ENCODE measurements at places on chromosomes 4 and X.

GRCh38 chr4:28010577-28011240 lies 1150.1 kb downstream of the STIM2 start:
- no peak for DNase-seq

DNA sequence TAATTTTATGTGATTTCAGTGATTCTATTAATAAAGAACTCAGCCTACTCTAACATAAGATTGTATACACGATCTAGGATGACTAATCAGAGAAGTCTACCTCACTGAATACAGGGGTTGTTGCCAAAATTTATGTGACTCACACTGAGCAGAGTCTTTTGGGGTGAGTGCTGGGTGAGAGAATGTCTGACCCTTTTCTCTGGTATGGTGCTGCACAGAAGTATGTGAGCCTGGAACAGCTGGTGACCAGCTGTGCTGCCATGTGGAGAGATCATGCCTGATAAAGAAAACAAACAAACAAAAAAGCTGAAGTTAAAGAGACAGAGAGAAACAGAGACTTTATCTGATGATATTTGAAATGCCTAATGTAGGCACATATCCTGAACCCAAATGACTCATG lies 618.1 kb upstream of the GRIA3 start:
- DNase-seq = no peak

- no peak for DNase-seq
Measured at GRCh38 chr4:82797405-82798111, 1.0 kb downstream of the SCD5 start.

- DNase-seq = no peak
Measured at GRCh38 chr4:128295255-128295654, 7.6 kb upstream of the PGRMC2 start.

GRCh38 chr4:37015391-37015790 lies 229.2 kb upstream of the NWD2 start:
- DNase-seq = no peak

GRCh38 chr4:20676501-20677197 lies 23.6 kb upstream of the PACRGL start:
- no peak for DNase-seq

DNA sequence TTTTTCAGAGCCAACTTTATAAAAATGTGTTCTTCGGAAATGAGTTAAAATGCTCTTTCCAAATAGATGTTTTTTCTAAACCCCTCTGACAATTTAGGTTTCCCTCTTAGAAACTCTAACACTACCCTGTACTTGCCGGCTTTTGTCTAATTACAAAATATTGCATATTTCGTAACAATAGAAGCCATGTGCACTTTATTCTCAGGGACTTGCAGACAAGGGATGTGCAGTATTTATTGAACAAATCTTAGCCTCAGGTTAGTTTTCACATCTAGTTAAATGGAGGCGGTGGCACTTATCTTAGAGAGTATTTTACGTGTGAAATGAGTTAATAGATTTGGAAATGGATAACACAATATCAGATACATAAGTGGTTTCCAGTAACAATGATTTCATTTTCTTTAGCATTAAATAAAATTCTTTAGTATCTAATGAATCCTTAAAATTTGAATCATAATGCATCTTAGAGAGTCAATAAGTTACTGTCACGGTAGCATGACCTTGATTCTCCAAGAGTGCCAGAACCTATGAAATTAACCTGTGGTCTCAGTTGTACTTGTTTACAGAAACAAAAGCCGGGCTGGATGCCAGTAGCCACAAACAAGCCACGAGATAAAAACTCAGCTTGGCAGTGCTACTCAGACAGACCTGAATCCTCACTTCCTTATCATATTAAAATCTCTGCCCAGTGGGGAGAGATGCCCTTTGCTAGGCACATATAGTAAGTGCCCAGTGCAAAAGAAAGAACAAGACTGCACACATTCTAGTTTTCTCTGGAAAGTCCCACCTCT lies 772 bp upstream of the PABPC4L start:
- no peak for DNase-seq

DNA sequence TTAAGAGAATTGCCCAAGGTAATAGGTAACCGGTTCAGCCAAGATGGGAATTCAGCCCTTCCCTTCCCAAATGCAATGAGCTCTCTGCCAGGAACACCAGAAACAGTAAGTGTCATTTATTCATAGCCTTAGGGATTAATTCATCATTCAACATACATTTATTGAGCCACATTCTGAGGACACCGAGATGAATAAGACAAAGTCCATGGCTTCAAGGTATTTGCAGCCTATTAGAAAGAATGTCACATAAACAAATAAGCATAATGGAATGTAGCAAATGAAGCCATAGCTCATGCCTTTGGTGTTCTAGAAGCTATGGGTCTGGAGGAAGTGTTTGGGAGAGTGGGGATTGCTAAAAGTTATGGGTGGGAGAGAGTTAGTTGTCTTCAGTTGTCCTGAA lies 6.3 kb upstream of the TAB3 start:
- DNase-seq = no peak

DNA sequence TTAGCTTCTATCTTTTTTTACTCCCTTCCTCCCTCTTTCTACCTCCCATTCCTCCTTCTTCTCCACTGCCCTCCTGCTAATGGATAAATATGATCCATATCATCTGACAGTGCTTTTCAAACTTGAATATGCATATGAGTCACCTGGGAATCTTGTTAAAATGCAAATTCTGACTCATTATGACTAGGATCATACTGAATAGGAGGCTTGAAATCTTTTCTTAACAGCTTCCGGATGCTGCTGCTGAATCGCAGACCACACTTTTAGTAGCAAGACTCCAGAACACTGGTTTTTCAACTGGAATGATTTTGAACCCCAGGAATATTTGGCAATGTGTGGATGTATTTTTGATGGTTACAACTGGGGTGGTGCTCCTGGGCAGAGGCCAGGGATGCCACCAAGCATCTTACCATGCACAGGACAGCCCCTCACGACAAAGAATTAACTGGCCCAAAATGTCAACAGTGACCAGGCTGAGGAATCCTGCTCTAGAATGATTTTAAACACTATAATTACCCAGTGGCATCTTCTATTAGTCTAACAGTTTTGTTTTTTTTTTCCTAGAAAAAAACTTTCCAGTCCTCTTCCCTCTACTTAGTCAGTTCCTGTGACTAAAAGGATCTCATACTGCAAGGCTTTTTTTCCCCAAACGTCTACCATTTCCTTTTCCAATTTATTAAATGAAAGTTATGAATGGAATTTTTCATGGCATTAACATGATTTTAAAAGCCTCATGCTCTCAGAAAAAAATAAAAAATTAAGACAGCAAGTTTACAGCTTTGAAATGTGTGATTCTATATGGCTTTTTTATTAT lies 10.6 kb upstream of the PYURF start:
- DNase-seq = no peak

- DNase-seq = no peak
Measured at GRCh38 chr4:122758033-122758432, 25.5 kb downstream of the BBS12 start.

DNA sequence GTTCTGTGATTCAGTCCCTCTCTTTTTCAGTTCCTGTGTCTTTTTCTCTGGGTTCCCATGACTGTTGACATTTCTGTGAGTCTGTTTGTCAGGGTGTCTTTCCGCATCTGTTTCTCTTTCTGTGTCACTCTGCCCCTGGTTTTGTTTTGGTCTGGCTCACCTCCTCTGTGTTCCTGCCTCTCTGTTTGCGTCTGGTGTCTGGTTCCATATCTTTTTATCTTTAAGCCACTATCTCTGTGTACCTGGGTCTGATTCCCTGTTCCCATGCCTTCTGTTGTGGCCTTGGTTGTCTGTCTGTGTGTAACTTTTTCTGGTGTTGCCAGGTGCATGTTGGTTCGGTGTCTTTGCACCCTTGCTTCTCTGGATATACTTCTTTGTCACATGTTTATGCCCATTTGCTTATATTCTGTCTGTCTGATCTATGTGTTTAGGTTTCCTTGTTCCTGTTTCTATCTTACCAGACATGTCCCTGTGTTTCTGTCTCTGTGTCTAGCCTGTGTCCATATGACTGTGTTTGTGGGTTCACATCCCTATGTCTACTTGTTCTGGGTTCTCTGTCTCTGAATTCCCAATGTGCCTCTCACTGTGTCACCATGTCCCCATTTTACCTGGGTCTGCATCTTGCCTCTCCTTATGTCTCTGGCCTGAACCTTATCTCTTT lies 50.2 kb downstream of the ITIH6 start:
- no peak for DNase-seq

- no peak for DNase-seq
Measured at GRCh38 chrX:124462931-124463330, 116.6 kb downstream of the SH2D1A start.

DNA sequence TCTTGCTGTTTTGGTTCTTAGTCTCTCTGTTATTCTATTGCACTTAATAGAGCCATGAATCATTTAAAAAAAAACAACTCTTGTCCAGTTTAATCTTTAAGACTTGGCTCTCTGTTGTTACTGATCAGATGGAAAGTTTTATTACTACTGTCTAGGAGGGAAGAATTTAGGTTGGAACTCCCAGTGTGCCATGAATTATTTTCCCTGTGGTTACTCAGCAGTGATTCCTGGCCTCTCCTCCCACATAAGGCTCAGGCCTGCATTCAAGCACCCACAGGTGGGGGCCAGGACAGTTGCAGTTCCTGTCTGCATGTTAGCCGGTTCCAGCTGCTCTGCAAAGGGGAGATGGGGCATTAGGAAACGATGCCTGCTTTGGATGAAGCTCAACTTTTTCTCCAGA lies 29.8 kb upstream of the ESX1 start:
- no peak for DNase-seq

GRCh38 chrX:119673336-119673735 lies 19.6 kb downstream of the SEPTIN6 start:
- no peak for DNase-seq

- DNase-seq = no peak
Measured at GRCh38 chr4:4856071-4857000, 3.1 kb upstream of the MSX1 start.

DNA sequence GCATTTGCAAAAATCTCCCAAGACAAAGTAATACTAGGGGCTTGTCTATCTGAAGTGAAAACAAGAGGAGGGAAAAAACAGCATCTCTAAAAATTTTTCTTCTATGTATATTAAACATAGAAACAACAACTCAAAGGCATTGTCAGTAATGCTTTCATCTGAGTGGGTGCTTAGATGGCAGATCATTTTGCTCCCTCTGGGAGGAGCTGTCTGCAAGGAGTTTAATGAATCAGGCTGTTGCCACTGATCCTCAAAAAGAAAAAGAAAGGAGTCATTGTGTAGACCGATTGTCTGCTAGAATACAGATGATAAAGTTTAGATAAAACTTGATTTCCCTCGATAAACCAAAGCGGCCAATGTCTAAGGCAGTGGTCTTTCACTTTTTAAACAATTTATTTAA lies 49.7 kb upstream of the KLHL8 start:
- no peak for DNase-seq

- no peak for DNase-seq
Measured at GRCh38 chr4:52989865-52990264, 127.7 kb downstream of the RASL11B start.

- DNase-seq = no peak
Measured at GRCh38 chr4:15868826-15869413, 69.6 kb downstream of the FGFBP1 start.

DNA sequence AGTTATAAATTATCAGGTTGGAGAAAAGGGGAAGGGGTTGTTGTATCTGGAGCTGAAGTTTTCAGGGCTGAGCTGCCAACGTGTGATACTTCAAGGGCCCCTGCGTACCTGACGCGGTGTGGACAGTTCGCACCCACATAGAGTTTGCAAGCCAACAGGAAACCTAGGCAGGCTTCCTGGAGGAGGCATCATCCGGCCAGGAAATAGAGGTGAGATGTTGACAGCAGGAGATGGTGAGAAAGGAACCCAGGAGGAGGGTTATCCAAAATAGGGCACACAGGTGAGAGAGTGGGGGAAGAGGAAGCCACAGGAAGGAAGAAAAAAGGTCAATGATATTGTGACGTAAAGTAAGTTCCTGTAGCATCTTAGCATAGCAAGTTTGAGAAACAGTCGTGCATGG lies 127.2 kb downstream of the DHRSX start:
- no peak for DNase-seq

GRCh38 chrX:153845195-153845594 lies 14.9 kb upstream of the PDZD4 start:
- DNase-seq = no peak

- no peak for DNase-seq
Measured at GRCh38 chr4:22478426-22478825, 37.4 kb downstream of the ADGRA3 start.

DNA sequence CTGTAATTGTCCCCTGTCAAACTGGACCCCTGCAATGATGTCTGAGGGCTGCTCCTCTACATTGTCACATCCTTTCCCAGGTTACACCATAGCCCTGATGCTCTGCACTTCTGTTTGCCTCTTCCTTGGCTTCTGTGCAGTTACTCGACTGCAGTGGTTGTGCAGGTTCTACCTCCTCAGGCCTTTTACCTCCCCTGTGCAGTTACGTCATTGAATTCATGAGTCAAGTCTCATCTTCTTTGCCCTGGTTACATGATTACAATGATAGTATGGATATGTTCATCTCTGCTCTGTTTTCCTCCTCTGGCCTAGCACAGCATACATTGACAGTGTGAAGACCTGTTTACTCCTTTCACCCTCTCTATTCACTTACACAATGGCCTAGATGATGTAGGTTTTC lies 83.2 kb downstream of the FAM47B start:
- DNase-seq = no peak

DNA sequence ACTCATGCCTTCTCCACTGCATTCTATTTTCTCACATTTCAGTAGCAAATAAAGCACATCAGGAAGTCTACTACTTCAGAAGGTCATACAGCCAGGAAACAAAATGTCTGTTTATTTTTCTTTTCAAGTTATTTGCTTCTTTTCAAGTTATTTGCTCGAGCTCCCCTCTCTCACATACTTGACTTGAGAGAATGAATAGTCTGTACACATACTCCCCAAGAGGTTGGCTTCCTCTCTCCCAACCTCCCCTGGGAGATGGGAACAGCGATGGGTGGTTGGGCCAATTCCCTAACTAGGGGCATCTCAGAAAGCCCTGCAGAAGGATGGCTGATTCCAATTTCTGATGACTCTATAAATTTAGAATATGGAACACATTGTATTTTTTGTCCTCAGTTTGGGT lies 64.7 kb upstream of the PTPN13 start:
- no peak for DNase-seq

DNA sequence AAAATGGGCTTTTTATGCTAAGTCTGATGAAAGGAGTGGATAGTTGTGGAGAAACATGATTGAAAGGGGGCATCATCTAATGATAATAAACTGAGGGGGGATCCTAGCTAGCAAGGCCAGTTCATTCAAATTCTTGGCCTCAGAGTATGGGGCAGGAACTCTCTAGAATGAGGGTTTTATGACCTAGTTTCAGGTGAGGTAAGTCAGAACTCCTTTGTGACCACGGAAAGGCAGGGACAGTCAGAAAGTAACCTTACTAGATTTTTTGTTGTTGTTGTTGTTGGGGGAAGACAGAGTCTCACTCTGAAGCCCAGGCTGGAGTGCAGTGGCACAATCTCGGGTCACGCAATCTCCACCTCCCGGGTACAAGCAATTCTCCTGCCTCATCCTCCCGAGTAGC lies 1.5 kb upstream of the PAQR3 start:
- DNase-seq = no peak

DNA sequence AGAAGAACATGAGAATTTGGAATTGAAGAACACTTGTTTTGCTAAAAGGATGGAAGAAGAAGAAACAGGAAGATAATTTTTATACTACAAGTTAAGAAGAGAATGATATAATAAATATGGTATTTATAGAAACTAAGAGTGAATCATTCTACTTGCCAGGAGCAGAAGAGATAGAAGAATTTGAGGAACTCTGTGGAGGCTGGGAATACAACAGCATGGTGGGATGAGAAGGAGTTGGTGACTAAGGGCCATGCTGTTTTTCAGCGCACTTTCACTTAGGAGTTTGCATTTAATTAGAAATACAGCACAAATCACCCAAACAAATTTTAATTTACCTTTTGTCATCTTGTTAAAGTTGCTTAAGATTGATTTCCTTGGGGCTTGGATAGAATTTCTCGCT lies 20.5 kb downstream of the HADH start:
- DNase-seq = no peak

Measured in GM12864 (cell line).